ENCODE measurements at places on chromosomes 7 and 10.

DNA sequence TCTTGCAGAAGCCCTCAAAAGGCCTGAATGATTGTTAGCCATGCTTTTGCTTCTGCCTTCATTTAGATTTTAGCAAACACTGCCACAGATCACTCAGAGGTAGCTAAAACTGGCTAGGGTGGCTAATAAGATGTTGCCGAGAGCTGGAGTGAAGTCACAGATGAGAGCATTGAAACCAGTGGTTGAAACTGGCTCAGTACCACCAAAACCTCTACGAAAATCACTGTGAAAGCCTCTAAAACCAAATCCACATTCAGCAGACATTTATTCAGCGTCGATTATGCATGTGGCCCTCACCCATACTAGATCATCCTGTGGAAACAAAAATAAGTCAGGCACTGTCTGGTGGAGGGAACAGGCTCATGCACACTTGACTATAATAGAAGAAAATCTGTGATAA is 50.8 kb downstream of the PIK3CG start:
- no peaks in the 10 kb centered on the region for H3K27me3 ChIP-seq
- H3K4me1 ChIP-seq, result no peaks in the 10 kb centered on the region
- H3K27ac ChIP-seq, result no peak overlapping the region
- no peak for DNase-seq
- H3K36me3 ChIP-seq, result no peaks in the 10 kb centered on the region

GRCh38 chr7:130721486-130722277 is 12.3 kb downstream of the KLF14 start:
- peak; percentile 30 for DNase-seq
- H3K36me3 ChIP-seq, result no peaks in the 10 kb centered on the region
- peaks cover 28% of the 10 kb centered on the region for H3K27me3 ChIP-seq
- no peaks in the 10 kb centered on the region for H3K4me1 ChIP-seq

DNA sequence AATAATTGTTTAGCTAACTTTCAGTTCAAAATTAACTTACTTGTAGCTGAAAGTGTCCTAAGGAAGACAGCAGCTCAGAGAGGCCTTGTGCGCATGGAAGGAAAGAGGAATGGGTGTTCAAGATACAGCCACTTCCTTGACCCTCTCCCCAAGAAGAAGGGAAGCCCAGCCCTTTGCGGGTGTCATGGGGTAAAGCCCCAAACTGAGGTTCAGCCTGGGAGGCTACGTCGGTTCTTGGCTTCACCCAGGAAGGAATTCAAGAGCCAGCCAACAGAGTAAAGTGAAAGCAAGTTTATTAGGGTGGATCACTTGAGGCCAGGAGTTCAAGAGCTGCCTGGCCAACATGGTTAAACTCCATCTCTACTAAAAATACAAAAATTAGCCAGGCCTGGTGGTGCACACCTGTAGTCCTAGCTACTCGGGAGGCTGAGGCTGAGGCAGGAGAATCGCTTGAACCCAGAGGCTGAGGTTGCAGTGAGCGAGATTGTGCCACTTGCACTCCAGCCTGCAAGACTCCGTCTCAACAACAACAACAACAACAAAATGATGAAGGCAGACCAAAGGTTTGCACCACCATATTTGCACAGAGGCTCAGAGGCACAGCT is 15.9 kb downstream of the GPRIN2 start:
- no peaks in the 10 kb centered on the region for H3K27me3 ChIP-seq
- H3K4me3 ChIP-seq, result 0 out of 2 replicates have a peak overlapping the region, but pooled peaks have one; percentile 15
- peaks cover 26% of the 10 kb centered on the region for H3K4me1 ChIP-seq
- no peak for DNase-seq
- H3K27ac ChIP-seq, result peak overlapping the region; percentile 80

DNA sequence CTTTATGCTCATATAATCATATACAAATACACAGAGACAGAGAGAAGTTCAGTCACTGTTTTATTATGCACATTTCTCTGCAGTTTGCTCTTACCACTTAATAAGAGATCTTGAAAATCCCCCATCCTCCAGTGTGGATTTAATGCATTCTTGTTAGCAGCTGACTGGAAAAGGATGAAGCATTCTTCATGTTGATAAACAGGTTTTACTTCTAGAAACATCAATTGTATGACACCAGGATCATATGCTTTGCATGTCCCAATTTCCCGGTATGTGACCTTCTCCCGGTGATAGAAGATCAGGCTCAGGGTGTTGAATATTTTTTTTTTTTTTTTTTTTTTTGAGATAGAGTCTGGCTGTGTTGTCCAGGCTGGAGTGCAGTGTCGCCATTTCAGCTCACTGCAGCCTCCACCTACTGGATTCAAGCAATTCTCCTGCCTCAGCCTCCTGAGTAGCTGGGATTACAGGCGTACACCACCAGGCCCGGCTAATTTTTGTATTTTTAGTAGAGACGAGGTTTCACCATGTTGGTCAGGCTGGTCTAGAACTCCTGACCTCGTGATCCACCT is 6.2 kb upstream of the CREB3L2 start:
- H3K27ac ChIP-seq, result no peak overlapping the region
- no peaks in the 10 kb centered on the region for H3K4me1 ChIP-seq
- H3K27me3 ChIP-seq, result no peaks in the 10 kb centered on the region
- no peaks in the 10 kb centered on the region for H3K36me3 ChIP-seq

DNA sequence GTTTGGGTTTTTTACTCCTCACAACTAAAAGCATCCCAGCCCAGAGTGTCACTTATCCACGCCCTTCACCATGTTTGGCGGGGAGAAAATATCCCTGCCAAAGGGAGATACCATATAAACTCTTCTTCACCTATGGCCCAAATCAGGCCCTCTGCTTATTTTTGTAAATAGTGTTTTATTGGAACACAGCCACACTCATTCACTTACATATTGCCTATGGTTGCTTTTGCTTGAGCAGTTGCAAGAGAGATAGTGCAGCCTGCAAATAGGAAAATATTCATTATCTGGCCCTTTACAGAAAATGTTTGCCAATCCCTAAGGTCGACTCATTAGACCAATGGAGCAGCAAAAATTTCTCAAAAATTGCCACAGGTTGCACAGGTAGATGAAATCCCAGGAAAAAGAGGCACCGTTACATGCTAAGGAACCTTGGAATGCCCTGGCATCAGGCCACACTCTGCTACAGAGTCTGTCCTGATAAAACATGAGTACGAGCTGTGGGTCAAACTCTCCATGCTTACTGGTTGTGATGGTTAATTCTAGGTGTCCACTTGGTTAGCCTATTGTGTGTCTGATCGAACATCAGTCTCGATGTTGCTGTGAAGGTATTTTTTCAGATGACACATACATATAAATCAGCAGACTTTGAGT is 7.9 kb upstream of the RASSF4 start:
- no peak overlapping the region for H3K4me3 ChIP-seq
- H3K36me3 ChIP-seq, result no peaks in the 10 kb centered on the region
- no peaks in the 10 kb centered on the region for H3K27me3 ChIP-seq
- H3K4me1 ChIP-seq, result peaks cover 4% of the 10 kb centered on the region

DNA sequence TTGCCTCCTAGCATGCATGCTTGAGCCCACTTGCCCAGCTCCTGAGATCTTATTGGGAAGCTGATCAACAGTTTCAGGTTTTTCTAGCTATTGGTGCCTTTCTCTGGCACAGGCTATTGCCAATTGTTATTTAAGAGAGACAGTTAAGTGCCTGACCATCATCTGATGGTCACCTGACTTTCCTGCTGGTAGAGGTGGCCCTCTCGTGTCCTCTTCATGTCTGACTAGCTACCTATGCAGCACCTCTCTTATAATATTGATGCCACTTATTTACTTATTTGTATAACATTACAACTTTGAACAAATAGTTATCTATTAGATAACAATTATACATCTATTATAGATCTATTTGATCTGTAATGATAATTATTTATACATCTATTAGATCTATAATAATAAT is 205.9 kb upstream of the SEMA3D start:
- no peaks in the 10 kb centered on the region for H3K36me3 ChIP-seq
- no peak for DNase-seq
- H3K4me3 ChIP-seq, result no peak overlapping the region
- H3K27ac ChIP-seq, result no peak overlapping the region
- H3K27me3 ChIP-seq, result no peaks in the 10 kb centered on the region

GRCh38 chr7:1283941-1284742 is 51.5 kb downstream of the UNCX start:
- H3K27me3 ChIP-seq, result no peaks in the 10 kb centered on the region
- H3K4me3 ChIP-seq, result no peak overlapping the region
- H3K27ac ChIP-seq, result no peak overlapping the region
- no peaks in the 10 kb centered on the region for H3K4me1 ChIP-seq

- no peak for DNase-seq
- no peaks in the 10 kb centered on the region for H3K27me3 ChIP-seq
- no peak overlapping the region for H3K4me3 ChIP-seq
- H3K27ac ChIP-seq, result no peak overlapping the region
- H3K36me3 ChIP-seq, result no peaks in the 10 kb centered on the region
- no peaks in the 10 kb centered on the region for H3K4me1 ChIP-seq
Observed at GRCh38 chr10:1063232-1063865, 7.2 kb downstream of the WDR37 start.

- H3K4me1 ChIP-seq, result no peaks in the 10 kb centered on the region
- H3K36me3 ChIP-seq, result no peaks in the 10 kb centered on the region
- no peak overlapping the region for H3K4me3 ChIP-seq
Observed at GRCh38 chr7:2701832-2702593, 14.0 kb downstream of the AMZ1 start.

GRCh38 chr7:26183545-26184280 is 16.8 kb downstream of the HNRNPA2B1 start:
- H3K4me1 ChIP-seq, result peaks cover 64% of the 10 kb centered on the region
- peaks cover 7% of the 10 kb centered on the region for H3K36me3 ChIP-seq
- H3K27me3 ChIP-seq, result no peaks in the 10 kb centered on the region
- H3K4me3 ChIP-seq, result no peak overlapping the region

DNA sequence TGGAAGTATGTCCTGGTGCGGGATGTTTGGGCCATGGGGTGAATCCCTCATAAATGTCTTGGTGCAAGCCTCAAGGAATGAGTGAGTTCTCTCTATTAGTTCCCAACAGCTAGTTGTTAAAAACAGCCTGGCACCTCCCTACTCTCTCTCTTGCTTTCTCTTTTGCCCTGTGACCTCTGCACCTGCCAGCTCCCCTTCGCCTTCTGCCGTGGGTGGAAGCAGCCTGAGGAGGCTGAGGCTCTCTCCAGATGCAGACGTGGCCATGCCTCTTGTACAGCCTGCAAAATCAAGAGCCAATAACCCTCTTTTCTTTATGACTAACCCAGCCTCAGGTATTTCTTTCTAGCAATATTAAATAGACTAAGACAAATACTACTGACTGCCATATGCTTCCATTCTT is 210.3 kb downstream of the POM121L12 start:
- H3K36me3 ChIP-seq, result no peaks in the 10 kb centered on the region
- H3K4me1 ChIP-seq, result no peaks in the 10 kb centered on the region

DNA sequence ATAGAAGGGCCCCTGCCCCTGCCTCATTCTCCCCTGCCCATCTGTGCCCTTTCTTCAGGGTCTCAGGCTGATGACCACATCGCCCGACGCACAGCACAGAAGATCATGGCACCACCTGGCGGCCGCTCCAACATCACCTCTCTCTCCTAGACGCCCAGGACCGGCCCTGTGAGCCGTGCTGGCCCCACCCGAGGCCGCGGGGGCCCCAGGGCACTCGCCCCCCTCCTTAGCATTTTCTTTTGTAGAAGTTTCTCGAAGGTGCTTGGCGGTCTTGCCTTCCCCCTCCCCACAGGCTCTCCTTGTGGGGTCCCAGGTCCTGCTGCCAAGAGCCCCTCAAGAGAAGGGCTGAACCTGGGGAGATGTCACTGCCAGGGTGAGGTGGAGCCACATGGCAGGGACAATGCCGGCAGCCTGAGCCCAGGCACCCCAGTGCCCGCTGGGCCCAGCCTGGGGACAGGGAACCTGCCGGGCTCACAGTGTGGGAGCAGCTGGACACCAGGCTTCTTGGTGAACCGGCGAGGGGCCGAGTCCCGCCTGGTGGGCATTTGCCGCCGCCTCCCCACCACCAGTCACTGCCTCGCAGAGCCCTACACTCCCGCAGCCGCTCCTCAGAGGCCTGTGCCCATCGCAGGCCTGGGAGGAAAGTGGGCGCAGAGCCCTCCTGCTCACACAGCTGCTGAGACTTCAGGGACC is 18.2 kb downstream of the DPYSL4 start:
- H3K36me3 ChIP-seq, result no peaks in the 10 kb centered on the region
- no peak overlapping the region for H3K4me3 ChIP-seq
- H3K4me1 ChIP-seq, result no peaks in the 10 kb centered on the region
- H3K27ac ChIP-seq, result no peak overlapping the region
- no peak for DNase-seq

- H3K36me3 ChIP-seq, result no peaks in the 10 kb centered on the region
- no peaks in the 10 kb centered on the region for H3K27me3 ChIP-seq
- H3K4me3 ChIP-seq, result no peak overlapping the region
- no peak overlapping the region for H3K27ac ChIP-seq
- no peaks in the 10 kb centered on the region for H3K4me1 ChIP-seq
Observed at GRCh38 chr10:792083-792791, 102.8 kb upstream of the DIP2C start.

GRCh38 chr10:28312572-28312971 is 9.7 kb upstream of the MPP7 start:
- no peak for DNase-seq
- H3K4me1 ChIP-seq, result no peaks in the 10 kb centered on the region
- H3K27me3 ChIP-seq, result no peaks in the 10 kb centered on the region
- H3K36me3 ChIP-seq, result no peaks in the 10 kb centered on the region

DNA sequence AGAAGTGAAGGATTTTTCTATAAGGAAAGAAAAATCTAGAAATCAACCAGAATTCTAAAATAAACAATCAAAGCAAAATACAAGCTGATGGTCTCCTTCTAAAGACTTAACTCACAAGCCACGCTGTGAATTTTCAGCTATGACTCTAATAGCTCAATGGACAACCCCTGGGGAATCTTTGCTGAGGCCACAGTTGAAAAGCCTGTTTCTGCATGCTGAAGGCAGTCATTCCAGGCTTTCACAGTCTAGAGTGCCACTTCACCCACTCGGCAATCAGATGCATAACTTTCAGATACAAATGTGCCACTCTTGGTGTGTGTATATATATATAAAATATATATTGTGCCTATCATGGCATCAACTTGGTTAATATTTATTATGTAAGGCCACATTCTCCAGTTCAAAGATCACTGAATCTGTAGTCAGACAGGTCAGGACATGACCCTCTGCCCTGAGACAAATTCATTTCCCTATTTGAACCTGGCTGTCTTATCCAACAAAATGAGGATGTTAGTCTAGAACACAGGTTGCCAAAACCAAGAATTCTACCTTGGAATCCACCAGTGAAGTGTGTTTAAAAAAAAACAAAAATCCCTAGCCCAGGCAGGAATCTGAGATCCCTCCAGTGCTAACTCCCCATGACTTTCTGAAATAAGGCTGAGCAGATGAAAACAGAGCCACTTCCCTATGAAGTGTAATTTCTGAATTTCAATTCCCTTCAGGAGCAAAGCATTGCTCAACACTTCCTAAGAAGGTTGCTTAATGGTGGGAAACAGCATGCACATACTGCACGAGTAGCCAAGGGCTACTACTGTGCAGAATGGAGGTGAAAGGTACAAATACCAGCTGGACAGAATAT is 9.9 kb downstream of the LIPA start:
- no peak overlapping the region for H3K27ac ChIP-seq
- H3K36me3 ChIP-seq, result peaks cover 7% of the 10 kb centered on the region
- H3K4me3 ChIP-seq, result no peak overlapping the region
- no peaks in the 10 kb centered on the region for H3K27me3 ChIP-seq
- no peaks in the 10 kb centered on the region for H3K4me1 ChIP-seq
